ENCODE measurements at places on chromosomes 5 and 9. TPM values are rescaled to one million over a fixed set of nuclear protein-coding genes. Genes with fewer than 3 reads are reported as not detected.

DNA sequence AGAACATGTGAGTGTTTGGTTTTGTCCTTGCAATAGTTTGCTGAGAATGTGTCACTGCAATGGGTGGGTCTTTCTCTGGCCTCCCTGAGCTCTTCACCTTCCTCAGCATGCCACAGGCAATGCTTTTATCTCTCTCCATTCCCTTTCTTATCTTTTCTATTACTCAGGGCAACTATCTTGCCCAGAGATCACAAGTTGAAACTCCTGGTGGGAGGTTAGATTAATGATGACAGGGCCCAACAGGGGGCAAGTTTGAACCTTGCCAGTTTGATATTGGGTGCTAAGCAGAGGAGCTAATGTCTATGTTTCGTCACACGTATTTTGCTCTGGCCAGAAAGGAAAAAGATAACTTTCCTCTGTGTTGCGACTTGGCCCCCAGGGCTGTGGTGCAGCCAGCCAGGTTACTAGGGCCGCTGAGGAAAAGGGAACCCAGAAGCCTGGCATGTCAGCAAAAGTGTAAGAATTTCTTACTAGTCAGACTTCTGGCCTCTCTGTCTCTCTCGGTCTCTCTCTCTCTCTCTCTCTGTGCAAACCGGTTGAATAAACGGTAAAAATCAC, 299.3 kb upstream of the POU5F2 start:
- no peak for DNase-seq

DNA sequence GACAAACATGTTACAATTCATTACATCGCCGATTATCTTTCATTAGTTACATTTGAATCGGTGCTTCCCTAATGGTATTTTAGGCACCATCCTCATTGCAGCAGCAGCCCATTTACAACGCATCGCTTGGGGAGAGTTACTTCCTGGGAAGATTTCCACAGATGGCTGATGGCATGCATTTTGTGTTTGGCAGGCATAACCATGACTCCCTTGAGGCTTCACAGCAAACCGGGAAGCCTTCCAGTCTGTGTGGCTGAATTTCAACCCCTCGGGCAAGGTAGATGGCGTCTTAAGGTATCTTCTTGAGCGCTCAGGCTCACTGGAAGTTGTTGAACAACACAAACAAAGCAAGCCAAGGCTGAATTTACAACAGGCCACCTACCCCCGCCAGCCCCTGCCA, 1.6 kb upstream of the DNAH5 start:
- DNase-seq, result no peak

DNA sequence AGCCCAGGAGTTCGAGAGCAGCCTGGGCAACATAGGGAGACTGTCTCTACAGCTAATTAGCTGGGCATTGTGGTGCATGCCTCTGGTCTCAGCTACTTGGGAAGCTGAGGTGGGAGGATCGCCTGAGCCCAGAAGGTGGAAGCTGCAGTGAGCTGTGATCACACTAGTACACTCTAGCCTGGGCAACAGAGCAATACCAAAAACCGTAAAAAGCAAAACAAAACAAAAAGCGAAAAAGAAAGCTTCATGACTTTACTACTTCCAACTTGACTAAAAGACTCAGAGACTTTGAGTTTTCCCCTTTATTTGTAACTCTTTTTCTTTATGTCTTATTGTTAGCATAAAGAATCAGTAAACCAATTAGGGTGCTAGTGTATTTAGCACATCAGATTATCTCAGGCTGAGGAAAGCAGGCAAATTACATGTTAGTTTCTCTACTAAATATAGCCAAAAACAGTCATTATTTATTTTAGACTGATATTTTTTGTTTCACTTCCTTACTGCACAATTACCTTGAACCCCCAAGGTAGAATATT, 5.4 kb downstream of the RAD17 start:
- DNase-seq, result no peak

DNA sequence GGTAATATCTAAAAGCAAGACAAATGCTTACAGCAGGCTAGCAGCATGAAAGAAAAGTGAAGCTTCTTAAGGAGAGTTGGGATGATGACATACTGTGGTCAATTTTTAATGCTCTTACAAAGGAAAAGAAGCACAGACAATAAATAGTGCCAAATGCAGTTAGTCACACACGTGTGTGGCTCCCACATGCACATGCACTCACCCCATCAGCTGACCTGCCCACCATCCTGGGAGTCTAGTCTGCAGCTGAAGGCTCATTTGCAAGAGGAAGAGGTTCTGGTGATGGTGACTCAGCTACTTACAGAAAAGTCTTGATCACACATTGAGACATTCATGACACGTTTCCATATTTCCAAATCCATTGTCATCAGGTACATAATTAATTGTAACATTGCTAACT, 129.3 kb downstream of the MRPL36 start:
- DNase-seq, result no peak

DNA sequence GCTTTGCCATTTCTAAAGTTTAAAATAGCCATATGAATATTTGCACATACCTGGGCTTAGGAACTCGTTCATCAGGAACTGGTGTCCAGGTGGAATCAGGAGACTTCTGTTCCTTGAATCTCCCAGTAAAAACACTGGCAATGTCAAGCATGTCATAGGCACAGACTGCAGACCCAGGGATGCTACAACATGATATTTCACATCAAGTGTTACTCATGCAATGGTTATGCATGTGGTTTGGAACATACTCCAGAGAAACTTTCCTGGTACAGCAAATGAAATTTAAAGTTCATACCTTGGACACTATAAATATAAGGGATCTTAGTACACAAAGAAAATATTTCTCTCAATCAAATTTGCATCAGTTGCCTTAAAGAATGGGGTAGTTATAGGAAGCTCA, 92.2 kb downstream of the SEMA6A start:
- no peak for DNase-seq

GRCh38 chr5:143247134-143247815, 156.2 kb downstream of the NR3C1 start:
- no peak for DNase-seq

CEL gene
- total RNA-seq, result 11.9 TPM

CCNO gene
- total RNA-seq, result 14.4 TPM

SLIT3 gene
- total RNA-seq, result 40.2 TPM

DNA sequence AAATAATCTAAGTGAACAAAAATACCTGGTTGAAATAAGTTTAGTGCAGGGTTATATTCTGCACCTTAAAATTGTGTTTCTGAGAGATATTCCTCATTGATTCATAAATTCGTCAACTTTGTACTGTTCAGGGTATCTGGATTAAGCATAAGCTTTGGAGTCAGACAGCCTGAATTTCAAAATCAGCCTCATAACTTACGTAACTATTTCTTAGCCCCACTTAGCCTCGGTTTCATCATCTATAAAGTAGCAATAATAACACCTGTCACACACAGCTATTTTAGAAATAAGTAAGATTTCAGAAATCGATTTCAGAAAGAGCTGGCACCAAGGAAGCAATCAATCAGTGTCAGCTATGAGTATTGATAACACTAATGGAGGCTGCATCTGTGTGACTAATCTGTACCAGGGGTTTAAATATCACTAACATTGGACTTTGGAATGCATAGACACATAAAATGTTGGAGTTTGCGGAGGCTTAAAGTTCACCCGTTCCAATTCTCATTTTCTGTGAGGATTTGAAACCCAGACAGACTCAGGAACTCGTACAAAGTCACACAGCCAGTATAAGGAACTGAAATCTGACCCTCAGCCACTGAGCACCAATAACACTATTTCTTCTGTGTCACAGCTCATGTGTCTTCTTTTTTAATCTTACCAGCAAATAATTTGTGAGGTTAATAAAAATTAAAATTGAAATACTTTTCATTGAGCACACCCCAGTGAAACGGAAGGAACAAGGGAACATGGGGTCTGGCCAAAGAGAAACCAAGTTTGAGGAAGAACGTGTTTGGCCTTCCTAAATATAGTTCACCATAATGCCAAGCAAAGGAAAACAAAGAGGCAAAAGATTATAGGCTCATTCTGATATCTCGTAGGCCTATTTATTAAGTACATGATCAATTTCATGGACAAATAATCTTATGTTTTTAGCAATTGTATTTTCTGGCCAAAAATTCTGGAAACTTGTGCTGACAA, 194.4 kb upstream of the PTGER4 start:
- no peak for DNase-seq

GRCh38 chr5:129716651-129717050, 31.2 kb upstream of the MINAR2 start:
- DNase-seq, result no peak

ANKDD1B gene
- 0.43 TPM for total RNA-seq

GRCh38 chr9:129570450-129571297, 50.2 kb downstream of the C9orf50 start:
- DNase-seq, result peak; percentile 59

GPX3 gene
- total RNA-seq, result 131 TPM

- no peak for DNase-seq
Observed at GRCh38 chr5:42749020-42749419, 7.6 kb upstream of the CCDC152 start.

SOX30 gene
- total RNA-seq, result 0.09 TPM
